SK-N-MC (cell line): ENCODE measurements at places on chromosomes 6 and 20.

- DNase-seq = peak; percentile 53
These were observed at the start of gene ULBP2 for GRCh38 chr6:149941583-149942460. TSS of gene ULBP2 (plus strand) at chr6:149942014. CDS start at chr6:149942073, 59 bp downstream.

- no peak for DNase-seq
These were observed 158.1 kb upstream of the GMDS start for GRCh38 chr6:2403546-2403945.

DNA sequence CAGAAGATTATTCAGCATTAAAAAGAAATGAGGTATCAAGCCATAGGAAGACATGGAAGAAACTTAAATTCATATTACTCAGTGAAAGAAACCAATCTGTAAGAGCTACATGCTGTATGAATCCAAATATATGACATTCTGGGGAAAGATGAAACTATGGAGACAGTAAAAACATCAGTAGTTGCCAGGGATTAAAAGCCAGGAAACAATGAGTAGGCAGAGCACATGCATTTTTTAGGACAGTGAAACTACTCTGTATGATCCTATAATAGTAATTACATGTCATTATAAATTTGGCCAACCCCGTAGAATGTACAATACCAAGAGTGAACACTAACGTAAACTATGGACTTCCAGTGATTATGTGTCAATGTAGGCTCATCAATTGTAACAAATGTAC, 92.8 kb upstream of the RNF217 start:
- DNase-seq = no peak

- DNase-seq = no peak
These were observed 5.8 kb downstream of the TUBB start for GRCh38 chr6:30725713-30726505.

DNA sequence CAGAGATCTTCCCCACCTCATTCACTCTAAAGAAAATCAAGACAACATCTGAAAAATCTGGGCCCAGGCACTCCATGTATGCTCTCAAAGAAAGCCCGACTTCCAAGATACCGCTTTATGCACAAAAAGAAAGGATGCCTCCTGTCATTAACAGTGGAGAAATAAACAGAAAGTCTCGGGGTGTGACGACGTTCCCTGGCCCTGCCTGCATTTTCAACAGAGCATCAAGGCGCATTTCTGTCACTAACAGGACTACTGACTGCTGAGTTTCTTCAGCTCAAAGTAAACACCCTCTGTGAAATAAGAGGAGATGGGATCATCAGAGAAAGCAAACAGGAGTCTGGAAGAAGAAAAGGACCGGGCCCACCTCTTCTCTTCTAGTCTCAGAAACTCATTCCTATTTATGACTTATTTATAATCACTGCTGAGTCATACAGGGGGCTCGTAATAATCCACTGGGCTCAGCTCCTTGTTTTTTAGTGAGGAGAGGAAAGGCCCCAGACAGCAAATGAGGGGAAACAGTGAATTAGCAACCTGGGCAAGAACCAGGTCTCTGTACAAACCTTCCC, 99.7 kb downstream of the ZMYND8 start:
- no peak for DNase-seq

DNA sequence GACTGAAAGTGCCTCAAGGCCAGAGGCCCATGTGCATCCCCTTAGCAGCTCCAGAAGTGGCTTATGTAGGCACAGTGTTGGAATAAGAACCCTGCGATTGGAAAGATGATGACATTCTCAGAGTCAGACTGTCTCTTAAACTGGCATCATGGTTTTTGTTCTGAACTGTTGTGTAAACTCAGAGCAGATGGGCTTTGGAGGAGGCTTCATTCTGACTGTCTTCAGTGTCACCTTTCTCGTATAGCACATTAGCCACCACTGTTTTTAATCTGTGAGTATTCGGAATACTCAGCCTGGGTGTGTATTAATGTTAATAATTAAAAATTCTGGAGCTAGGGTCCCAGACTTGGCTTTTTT, 140.9 kb downstream of the JARID2 start:
- DNase-seq = no peak

DNA sequence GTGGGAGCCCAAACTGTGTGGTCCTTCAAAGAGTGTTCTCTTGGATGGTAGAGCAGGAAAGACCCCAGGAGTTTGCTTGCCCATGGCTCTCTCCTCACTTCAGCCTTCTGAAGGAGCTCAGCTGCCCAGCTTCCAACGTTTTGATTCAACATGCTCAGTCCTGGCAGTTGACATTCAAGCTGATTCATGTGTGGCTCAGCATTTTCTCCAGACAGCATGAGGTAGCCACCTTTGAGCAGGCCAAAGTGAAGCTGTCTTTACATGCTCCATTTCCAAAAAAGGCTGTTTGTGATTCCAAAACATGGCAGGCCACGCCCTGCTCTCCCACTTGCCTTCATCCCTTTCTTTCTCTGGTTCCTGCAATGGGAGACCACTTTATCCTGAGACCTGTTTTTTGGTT, 280.2 kb downstream of the TBC1D7 start:
- DNase-seq = no peak

DNA sequence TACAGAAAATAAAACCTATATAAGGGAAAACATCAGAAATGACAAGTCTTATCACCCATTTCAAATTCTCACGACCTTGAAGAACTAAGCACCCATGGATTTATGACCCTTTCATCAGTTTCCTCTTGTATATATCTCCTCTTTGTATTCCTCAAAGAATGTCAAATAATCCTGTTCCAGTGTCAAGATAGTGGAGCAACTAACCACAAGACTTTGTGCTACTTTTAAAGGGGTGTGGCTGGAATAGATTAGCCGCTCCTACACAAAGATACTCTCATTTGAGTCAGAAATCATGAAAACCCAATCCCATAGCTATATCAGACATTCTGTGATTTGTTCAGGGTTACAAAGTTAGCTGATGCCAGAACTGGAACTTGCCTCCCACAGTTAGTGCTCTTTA, 6.6 kb downstream of the REPS1 start:
- no peak for DNase-seq

GRCh38 chr20:47825011-47825762, 39.9 kb upstream of the SULF2 start:
- DNase-seq = no peak

DNA sequence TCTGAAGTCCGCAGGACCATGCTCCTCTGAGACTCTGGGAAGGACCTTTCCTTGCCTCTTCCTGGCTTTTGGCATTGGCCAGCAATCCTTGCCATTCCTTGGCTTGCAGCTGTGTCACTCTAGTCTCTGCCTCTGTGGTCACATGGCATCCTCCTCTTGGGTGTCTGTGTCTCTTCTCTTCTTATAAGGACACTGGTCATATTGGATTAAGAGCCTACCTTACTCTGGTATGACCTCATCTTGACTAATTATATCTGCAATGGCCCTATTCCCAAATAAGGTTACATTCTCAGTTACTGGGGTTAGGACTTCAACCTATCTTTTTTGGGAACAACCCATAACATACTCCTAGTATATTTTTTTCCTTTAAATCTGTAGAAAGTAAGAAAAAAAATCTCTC, 49.9 kb upstream of the GTSF1L start:
- DNase-seq = no peak

DNA sequence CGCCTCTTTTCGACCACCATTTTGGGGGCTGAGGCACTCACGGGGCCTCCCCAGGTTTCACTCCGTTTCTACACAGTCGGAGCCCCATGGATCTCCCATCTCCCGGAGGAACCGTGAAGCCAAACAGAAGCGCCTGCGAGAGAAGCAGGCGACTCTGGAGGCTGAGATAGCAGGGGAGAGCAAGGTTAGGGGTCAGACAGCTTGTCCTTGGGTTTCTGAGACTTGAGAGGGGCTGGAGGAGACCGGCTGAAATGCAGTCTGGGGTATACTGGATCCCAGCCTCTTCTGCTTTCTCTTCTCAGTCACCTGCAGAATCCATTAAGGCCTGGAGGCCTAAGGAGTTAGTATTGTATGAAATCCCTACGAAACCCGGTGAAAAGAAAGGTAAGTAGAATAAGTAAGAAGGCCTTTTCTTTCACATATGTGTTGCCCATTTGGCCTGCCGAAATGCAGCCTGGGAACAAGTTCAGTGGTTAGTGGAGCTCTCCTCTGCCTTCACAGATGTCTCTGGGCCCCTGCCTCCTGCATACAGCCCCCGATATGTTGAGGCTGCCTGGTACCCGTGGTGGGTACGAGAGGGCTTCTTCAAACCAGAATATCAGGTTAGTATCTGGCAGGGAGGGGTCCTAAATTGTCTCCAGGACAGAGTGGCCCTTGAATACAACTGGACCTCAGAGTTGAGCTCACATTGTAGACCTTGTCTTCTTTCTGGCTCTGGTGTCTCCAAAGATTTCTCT, 984 bp downstream of the VARS2 start:
- no peak for DNase-seq

DNA sequence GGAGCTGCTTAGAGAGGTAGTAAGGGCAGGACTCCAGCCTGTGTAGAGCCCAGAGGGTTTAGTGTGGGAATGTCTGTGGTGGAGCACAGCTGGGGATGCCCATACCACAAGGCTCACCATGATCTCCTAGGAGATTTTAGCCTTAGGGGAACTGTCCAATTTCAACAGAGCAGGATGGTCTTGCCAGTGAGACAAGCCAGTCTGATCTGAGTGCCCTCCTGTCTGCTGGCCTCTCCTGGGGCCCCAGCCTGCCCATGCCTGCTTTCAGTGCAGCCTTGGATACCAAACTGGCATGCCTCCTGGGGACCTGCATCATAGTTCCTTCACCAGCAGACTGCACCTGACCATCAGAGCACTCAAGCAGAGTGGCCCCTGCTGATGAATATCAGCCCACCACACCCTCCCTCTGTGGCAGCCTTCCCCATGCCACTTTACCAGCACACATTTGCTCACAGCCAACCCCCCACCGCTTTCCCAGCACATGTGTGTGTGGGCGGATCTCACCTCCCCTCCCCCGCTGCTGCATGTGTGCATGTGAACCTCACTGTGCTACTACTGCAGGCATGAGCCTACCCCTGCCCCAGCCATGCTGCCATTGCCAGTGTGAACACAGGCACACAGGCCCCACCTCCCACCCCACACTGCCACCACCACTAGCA, 7.9 kb upstream of the TREM1 start:
- DNase-seq = no peak

DNA sequence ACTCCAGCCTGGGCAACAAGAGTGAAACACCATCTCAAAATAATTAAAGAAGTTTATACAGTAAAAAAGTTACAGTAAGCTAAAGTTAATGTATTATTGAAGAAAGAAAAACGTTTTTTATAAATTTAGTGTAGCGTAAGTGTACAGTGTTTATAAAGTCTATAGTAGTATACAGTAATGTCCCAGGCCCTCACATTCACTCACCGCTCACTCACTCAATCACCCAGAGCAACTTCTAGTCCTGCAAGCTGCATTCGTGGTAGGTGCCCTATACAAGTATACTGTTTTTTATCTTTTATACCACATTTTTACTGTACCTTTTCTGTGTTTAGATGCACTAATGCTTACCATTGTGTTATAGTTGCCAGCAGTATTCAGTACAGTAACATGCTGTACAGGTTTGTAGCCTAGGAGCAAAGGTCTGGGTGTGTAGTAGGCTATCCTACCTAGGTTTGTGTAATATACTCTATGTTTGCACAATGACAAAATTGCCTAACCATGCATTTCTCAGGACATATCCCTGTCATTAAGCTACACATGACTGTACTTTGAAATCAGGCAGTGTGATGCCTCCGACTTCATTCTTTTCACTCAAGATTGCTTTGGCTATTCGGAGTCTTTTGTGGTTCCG, 16.7 kb downstream of the MGME1 start:
- DNase-seq = no peak

DNA sequence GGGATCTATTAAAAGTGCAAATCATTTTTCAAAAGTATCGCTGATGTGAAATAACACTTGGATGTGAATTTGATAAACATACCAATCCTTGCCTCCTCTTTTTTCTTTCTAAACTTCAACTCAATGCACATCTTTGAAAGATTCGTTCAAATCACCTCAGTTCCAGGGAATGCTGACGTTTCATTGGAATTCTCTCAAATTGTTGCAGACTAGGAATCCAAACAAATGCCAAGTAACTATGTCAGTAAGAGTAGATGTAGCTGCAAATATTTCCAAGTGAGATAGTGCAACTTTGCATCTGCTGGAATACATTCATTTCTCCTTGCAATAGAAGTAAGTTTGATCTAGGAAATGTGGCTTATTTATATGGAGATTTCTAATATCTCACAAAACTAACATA, 220.7 kb downstream of the FUT9 start:
- DNase-seq = no peak

DNA sequence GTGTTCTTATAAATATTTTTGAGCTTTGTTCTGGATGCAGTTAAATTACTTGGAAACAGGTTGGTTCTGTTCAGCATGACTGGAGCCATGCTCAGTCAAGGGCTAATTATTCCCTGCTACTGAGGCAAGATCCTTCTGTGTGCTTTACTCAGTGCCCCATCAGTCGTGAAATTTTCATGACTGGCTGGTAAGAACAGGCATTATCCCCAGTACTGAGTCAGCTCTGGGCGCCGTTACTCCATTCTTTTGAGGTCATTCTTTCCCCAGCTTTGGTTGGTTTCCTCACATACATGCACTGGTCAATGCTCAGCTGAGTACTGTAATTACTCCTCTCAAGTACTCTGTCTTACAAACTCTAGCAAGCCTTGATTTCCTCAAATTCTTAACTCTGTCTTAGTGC, 71.3 kb downstream of the CDKAL1 start:
- no peak for DNase-seq

DNA sequence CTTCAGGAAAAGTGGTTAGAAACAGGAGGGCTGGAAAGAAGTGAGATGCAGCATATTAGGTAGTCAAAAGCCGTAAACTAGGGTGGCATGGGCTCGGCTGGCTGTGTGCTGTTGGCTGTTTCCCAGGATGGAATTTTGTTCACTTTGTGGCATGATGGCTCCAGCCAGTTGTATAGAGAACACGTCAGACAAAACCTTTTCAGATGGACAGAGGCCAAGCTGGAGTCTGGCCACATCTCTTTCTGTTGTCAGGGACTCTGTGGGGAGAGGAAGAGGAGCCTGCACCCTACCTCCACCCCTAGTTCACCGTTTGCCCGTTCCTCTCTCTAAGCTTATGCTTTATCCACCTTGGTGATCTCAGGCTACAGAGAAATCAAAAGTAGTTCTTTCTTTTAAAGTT, 22.0 kb downstream of the C6orf89 start:
- no peak for DNase-seq

DNA sequence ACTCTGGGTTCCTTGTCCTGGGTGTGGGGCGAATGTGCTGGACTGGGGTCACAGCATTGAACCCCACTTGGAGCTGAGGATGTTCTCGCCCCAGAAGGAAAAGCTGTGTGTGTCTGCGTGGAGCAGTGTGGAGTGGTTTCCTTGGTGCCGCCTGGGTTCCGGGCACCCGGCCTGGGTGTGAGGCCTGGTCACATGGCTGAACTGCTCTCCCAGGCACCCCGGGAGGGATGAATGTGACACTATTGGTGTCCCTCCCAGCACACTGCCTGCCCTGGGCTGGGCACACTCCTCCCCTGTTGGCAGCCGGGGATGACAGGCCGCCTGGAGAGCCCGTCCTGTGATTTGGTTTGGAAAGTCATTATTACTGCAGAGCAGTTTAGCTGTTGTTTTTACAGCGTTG, 12.3 kb downstream of the MYT1 start:
- DNase-seq = no peak

GRCh38 chr6:84464471-84464870, 237.0 kb upstream of the CEP162 start:
- DNase-seq = no peak

- no peak for DNase-seq
These were observed 6.7 kb downstream of the C6orf132 start for GRCh38 chr6:42135722-42136121.

- no peak for DNase-seq
These were observed 34.5 kb downstream of the RIOK1 start for GRCh38 chr6:7424058-7424457.
